NCI-H510A (cell line): ENCODE measurements at places on chromosomes 4 and X.

DNA sequence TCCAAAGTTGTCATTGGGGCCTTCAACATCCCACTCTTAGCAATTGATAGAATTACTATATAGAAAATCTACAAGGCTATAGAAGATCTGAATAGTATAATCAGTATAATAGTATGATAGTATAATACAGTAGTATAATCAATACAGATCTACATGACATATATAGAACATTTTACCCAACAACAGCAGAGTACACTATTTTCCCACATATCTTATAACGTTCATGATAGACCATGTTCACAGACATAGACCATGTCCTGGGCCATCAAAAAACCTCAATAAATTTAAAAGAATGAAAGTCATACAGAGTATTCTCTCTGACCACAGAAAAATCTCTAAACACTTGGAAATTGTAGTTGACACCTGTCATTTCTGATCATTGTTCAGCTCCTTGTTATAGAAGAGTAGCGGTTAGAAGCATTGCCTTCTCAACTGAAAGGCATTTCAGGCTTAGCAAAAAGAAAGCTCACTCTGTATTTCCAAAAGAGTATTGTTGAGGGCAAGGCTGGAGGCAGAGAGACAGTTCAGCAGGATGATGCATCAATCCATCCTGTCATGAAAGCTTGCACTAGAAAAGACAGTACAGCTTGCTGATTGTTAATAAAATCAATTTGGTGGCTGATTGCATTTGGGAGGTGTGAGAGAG lies 38.8 kb upstream of the ARMCX5 start:
- DNase-seq: no peak

DNA sequence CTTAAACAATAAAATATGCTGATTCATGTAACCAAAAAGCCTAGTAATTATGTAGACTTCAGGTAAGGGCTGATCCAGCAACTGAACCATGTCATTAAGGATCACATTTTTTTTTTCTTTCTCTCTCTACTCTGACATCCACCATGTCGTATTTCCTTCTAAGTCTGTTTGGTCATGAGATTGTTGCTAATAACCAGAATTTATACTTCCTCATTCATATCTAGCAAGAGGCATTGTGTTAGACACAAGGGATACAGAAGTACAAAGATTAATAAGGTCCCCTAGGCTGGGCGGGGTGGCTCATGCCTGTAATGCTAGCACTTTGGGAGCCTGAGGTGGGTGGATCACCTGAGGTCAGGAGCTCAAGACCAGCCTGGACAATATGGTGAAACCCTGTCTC lies 24.1 kb downstream of the PHEX start:
- no peak for DNase-seq

GRCh38 chr4:110049951-110050925 lies 137.6 kb downstream of the EGF start:
- DNase-seq: no peak

DNA sequence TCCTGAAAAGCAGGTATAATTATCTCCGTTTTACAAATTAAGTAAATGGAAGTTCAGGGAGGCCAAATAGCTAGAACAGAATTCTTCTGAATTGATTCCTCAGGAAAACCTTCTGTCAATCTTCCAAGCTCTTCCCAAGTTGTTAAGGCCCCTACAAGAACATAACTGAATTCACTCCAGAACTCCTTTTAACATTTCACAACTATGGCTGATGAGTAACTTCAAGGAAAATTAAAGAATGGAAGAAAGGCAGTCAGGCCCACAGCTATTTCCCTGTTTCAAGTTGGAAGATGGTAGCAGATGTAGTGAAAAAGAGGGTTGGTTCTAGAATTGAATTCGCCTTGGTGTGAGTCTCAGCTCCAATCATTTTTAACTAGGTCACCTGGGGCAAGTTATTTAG lies 15.9 kb downstream of the SETD7 start:
- no peak for DNase-seq

DNA sequence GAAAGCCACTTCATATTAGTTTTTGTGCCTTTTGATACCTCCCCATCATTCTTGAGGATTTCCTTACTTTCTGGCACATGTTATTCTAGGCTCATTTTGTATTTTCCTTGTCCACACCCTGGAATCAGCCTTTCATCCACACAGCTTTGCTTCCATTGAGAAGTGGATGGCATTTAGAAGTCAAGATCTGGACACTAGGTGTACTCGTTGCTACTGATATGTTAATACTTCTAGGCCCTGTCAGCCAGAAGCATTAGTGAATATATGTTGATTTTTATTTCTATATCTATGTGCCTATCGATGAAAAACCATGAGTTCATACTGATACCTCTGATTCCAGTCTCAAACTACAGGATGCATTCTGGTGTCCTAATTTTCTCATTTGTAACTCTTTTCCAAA lies 73.2 kb downstream of the ARHGAP24 start:
- DNase-seq: no peak

DNA sequence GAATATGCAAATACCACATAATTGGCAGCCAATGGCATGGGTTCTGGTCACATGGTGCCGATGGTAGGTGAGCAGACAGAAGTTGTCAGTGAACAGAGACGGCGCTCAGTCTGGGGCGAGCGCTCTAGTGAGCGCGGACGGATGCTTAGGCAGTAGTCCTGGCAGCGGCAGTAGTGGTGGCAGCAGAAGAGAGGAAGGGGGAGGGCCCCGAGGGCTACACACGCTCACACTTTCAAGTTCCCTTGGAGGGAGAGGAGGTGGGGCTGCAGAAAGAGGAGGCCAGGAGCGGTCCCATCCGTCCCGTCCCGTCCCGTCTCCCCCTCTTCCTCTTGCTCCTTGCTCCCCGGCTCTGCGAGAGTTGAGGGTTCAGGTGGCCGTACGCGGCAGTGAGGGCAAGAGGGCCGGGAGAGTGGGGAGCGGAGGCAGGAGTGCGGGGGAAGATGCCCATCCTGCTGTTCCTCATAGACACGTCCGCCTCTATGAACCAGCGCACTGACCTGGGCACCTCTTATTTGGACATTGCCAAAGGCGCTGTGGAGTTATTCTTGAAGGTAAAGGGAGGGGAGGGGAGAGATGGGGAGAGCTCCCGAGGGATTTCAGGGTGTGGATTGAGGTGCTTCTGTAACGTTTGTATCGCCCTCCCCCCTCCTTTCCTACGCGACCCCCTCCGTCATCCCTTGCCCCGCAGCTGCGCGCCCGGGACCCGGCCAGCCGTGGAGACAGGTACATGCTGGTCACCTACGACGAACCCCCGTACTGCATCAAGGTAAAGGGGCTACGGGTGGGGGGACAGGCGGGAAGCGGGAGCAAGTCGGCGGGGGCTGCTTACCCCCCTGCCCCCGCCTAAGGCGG lies at the start of gene INTS6L:
INTS6L (plus strand) TSS at position 108 of the 852 bp plus-strand sequence; CDS start at position 441, 333 bp downstream.
- peak; percentile 77 for DNase-seq

DNA sequence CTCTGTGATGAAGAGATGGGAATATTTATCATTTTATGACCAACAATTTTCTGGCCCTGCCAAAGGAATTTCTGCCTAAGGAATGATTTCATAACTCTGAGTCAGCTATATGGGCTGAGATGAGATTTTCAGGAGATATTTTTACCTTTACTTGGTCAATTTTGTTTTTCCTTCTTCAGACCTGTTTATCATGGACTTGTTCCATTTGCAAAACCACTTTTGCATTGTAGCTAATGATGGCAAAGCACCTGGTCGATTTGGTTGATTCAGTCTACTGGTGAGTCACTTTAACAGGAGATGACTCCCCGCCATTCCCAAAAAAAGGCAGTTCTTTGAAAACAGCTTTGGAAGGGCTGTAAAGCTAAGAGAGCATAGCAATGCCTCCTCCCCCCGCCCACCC lies 53.3 kb downstream of the TEX13A start:
- DNase-seq: no peak

DNA sequence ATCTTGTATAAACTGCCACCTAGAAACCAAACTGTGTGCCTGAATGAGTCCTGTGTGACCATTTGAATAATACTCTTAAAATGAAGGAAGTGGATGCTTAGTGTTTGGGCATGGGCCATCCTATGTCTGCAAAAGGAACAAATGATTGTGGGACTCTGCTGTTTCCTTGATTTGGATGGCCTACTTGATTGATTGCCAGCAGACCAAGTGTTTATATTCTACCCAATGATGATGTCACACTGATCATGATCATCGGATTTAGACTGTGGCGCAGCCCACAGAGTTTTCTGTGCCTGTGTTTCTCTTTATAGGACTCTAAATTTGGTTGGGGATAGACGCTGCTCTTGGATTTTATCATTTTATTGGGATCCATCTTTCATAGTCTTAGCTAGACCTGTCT lies 4.4 kb downstream of the SEPTIN11 start:
- no peak for DNase-seq

DNA sequence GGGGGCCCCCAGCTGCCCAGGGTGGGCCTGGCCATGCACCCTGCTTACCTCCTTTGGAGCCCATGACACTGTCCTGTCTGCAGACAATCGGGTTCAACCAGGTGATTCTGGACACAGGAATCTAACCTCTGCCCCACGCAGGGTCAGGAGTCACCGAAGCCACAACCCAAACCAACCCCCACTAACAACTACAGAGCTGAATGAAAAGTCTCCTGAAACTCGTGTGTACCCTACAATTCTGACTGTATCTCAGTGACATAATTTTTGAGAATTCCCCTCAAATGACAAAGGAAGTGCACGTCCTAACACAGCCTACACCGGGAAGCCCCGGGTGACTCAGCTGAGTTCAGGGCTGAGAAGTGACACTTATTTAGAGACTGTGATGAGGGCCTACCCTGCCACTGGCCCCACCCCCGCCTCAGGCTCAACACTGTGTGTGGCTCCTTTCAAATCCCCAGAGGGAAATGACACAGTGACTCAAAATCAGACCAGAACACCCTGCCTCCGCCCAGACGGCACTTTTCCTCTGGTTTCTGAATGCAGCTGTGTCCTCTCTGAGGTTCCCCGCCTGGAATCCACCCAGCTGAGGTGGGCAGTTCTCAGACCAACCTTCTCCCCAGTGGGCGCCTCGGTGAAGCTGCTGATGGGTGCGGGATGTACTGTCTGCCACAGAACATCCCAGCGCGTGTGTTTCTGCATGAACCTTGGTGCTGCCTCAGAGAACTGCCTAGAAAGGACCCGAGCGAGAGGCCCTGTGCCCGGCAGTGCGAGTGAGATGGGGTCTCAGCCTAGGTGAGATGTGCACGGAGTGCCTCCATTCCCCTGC lies 9.9 kb downstream of the TNIP2 start:
- DNase-seq: no peak

DNA sequence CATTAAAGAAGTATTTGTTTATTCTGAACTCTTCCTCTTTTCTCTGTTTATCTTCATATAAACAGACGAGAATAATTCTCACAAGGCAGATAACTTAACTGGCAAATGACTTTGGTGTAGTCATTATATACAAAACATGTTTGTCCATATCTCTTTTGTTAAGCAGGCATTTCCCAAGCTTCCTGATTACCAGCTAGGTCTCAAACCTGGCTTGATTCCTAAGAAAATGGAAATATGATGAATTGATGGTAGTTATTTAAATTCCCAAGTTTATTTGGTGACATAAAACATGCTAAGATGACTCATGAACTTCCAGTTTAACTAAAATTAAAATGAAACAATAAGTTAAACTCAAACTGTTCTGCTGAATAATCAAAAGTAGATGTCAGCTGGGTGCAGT lies 96.8 kb downstream of the ARSJ start:
- DNase-seq: no peak

DNA sequence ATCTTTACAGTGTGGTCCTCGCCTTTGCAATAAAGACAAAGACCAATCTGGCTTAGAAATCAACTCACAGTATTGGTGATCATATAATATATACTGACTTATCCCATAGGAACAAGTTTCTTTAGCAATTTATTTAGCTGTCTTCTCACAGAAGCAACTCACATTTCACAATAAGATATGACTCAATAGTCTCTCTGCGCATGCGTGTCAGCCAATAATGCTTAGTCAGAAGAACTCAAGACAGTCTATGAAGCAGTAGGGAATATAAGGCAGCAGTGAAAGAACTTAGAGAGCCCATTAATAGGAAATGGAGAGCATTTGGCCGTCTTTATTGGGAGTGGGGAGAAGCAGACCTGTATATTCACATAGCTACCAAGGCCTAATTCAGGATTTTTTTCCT lies 216.7 kb downstream of the IL13RA2 start:
- DNase-seq: no peak

- no peak for DNase-seq
Measured at GRCh38 chrX:112857478-112857878, 16.8 kb upstream of the AMOT start.

DNA sequence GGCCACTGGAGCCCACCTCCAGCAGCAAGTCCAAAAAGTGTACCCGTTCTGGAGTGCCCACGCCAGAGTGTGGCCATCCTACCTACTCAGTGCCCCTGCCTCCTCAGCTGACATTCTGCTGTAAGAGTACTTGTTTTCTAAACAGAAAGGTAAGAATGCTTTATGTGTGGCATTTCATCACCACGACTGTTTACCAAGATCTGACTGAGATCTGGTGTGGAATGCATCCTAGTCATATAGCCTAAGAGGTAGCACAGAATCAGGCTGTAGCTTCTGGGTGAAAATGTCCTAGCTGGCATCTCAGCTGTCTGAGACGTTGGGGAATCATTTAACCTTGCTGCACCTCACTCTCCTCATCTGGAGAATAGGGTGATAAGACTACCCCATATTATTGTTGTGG lies 638.7 kb upstream of the TENM3 start:
- no peak for DNase-seq

DNA sequence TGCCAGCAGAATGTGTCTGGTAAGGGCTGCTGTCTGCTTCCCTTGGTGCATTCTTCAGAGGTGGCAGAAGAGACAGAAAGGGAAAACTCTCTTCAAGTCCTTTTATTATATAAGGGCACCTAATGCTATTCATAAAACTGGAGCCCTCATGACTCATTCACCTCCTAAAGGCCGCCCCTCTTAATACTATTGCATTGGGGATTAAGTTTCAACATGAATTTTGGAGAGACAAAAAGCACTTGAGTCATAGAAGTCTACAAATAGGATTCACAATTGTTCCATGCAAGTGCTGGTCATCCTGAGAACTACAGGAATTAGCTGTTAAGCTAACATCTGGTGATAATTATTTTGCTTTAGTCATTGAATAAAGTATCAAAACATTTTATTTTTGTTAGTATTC lies 349.5 kb downstream of the HS3ST1 start:
- no peak for DNase-seq

- no peak for DNase-seq
Measured at GRCh38 chrX:10045327-10046000, 78.3 kb downstream of the CLDN34 start.

GRCh38 chrX:49064303-49064702 lies 5.5 kb downstream of the CCDC120 start:
- no peak for DNase-seq

DNA sequence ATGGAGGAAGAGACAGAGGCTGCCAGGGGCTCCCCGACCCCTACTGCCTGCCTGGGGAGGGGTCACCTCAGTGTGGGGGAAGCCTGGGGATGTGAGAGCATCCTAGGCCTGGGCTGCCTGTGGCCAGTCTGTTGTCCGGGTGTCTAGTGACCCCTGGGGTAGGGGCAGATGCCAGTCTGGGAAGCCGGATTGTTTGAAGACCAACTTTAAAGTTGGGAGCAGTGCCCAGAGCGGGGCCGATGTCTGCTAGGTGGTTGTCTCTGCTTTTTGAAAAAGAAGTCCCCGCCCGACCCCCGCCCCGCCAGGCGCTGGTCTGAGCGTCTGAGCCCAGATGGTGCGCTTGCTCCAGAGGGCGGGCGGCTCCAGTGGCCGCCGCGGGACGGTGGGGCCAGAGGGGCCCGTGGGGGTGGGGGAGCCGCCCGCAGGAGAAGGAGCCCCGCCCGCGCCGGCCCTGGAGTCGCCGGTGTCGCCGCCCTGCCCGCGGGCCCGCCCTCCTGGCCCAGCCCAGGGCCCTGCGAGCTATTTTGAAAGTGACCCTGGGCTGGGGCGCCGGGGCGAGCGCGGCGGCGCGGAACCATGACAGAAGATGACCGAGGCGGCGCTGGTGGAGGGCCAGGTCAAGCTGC lies at the start of gene DOK7:
DOK7 (plus strand) TSS at position 517 of the 626 bp plus-strand sequence; CDS start at position 587, 70 bp downstream.
- DNase-seq: no peak

GRCh38 chrX:11470250-11470974 lies 177.2 kb downstream of the AMELX start:
- DNase-seq: no peak
